ENCODE measurements at places on chromosomes 16 and 17.

GRCh38 chr16:86195863-86196630 lies 297.1 kb downstream of the IRF8 start:
- DNase-seq, result peak; percentile 70

DNA sequence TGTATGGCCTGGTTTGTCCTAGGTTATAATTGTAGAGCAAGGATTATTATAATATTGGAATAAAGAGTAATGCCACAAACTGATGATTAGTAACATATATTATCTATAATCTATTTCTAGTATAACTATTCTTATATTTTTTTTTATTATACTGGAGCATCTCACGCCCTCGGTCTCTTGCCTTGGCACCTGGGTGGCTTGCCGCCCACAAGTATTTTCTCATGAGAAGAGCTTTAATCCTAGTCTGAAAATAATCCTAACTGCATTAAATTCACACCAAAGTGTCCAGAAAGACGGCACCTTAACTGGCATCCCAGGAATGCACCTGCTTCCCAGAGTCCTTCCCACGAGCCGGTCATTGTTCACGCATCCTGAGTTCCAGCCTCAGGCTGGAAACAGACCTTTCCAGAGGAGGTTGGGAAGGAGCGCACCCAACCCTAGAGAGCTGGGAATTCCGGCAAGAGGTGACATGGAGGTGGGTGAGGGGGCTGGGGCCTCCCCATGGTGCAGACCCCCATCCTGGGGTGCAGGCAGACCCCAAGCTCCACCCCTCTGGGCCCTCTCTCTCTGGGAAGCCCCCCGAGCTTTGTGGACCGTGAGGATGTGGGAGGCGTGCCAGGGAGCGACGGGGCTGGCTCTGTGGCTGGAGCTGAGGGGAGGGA lies 15.9 kb downstream of the CHMP1A start:
- no peak for DNase-seq

- no peak for DNase-seq
Measured at GRCh38 chr16:25235991-25236390, 19.2 kb downstream of the AQP8 start.

- DNase-seq, result peak; percentile 91
Measured at GRCh38 chr16:29899516-29900101, at the start of gene SEZ6L2. SEZ6L2 (minus strand) TSS chr16:29899550; CDS start chr16:29899019, 531 bp downstream.

GRCh38 chr17:83200231-83200699 lies 120.9 kb downstream of the METRNL start:
- peak; percentile 6 for DNase-seq

DNA sequence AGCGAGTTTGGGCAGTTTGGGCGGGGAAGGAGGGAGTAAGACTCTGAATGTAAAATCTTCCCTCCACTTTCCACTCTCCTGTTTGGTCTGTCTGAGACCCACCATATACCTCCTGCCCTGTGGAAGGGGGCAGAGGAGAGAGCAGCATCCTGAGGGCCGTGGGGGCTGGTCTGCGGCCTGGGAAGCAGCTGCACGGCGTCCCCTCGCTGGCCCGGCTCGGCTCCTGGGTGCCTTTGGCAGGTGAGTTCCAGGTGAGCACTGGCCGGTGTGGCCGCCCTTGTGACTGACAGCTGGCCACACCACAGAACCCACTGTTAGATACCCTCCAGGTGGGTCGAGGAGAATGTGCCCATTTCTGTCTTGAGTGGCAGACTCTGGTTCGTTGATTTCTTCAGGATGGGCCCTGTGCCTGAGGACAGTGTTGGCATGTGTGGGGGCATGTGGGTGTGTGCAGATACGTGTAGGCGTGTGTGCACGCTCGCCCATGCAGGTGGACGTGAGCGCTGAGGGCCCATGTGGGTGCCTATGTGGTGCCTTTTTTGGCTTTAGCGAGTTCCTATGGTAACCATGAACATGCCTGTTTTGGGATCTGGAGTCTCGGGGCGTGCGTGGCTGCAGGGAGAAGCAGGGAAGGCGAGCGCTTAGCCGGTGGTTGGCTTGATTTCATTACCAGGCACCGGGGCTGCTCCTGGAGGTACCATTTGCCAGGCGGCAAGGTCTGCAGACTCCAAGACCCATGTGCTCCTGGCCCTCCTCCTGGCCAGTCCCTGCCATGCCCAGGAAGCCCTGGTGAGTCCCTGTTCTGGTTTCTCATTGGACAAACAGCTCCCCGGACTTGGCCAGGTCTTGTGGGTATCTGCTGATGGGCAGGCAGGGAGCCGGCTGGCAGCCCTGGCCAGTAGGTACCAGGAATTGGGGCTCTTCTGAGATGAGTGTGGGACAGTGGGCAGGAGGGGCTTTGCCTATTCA lies 12.4 kb downstream of the RAP1GAP2 start:
- no peak for DNase-seq

DNA sequence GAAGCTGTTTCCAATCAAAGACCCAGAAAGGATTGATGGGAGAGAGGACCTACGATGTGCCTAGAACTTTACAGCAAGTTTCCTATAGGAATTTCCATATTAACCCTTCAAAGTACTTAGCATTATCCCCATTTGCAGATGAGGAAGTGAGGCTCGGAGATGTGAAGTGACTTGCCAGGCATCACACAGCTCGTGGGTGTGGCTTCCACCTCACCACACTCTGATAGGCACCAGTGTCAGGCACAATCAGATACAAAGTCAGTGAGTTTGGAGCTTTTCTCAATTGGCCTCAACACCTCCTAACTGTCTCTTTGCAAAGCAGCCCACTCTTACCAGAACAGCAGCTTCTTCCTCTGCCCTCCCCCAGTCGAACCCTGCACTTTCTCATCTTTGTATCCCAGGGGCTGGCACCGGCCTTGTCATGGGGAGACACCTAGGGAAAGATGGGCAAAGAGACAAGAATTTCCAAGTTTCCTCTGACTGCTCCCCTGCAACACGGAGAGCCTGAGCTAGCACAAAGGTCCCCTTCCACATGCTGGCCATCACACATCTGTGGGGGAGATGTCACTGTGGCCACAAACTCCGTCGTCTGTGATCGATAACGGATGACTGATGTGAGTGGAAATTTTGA lies 37.4 kb upstream of the CCL1 start:
- no peak for DNase-seq

- no peak for DNase-seq
Measured at GRCh38 chr16:69276148-69277115, 34.7 kb upstream of the VPS4A start.

GRCh38 chr17:10729334-10730193 lies at the start of gene TMEM220:
TMEM220 (minus strand) TSS chr17:10730023; CDS start chr17:10729851, 172 bp downstream.
- DNase-seq, result peak; percentile 86

GRCh38 chr16:80123189-80123588 lies 417.6 kb upstream of the DYNLRB2 start:
- no peak for DNase-seq

GRCh38 chr17:41029633-41030245 lies at the start of gene KRTAP1-4:
KRTAP1-4 (minus strand) TSS chr17:41030195; CDS start chr17:41030078, 117 bp downstream.
- no peak for DNase-seq
